Activated T-helper 1 cell treated with anti-CD3 and anti-CD28 coated beads, Interleukin-2, amount 50 U/mL, for 16 hours (primary cell): ENCODE measurements at places on chromosomes 12 and 14.

DNA sequence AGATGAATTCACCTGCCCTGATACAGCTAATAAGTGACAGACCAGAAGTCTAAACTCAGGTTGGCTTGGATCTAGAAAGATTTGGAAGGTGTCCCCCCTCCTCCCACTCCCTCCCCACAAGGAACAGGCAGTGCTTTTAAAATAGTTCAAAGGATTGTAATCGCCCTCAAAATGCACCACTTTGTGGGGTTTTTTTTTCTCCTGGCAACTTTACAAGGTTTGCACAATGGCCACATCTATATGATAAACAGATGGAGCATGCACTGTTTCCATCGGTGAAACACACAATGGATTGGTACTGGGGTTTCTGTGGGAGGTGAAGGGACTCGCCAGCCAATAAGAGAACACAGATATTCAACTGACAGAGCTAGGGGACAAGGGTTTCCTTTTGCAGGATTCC is 137.4 kb downstream of the LLPH start:
- no peak for DNase-seq

- no peak for DNase-seq
These were observed 24.7 kb downstream of the SYNE2 start for GRCh38 chr14:63877550-63877939.

- no peak for DNase-seq
These were observed 59.8 kb upstream of the C12orf71 start for GRCh38 chr12:27142101-27142721.

DNA sequence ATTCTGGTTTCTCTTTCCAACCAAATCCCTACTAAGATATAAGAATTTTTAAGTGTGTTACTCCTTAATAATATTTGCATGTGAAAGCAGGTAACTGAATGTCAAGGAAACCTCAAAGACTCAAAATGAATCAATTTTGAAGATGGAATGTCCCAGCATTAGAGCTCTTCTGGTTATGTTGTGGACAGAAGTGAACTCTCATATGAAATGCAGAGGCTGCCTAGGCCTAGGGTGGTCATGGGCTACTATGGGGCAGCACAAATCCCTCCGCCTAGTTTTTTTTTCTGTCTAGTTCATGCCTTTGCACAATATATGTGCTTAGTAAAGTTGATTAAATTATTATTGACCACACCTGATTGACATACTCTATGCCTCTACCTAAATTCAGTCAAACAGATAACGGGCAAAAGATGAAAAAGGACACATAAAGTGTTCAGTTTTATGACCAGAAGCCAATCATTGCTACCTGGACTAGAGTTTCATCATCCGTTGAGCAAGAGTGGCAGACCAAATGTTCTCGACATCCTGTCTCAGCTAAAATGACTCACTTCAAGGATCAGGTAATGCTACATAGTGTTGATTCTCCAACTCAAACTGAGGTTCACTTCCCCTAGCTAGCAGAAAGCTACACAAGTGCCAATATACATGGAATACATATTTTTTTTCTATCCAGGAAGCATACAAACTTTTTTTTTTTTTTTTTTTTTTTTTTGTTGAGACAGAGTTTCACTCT is 1211.4 kb downstream of the VRK1 start:
- DNase-seq: no peak
